Uterus (tissue), 4 donors: ENCODE measurements at places on chromosomes 5 and 9. TPM values are rescaled to one million over a fixed set of nuclear protein-coding genes. Genes with fewer than 3 reads are reported as not detected.

DNA sequence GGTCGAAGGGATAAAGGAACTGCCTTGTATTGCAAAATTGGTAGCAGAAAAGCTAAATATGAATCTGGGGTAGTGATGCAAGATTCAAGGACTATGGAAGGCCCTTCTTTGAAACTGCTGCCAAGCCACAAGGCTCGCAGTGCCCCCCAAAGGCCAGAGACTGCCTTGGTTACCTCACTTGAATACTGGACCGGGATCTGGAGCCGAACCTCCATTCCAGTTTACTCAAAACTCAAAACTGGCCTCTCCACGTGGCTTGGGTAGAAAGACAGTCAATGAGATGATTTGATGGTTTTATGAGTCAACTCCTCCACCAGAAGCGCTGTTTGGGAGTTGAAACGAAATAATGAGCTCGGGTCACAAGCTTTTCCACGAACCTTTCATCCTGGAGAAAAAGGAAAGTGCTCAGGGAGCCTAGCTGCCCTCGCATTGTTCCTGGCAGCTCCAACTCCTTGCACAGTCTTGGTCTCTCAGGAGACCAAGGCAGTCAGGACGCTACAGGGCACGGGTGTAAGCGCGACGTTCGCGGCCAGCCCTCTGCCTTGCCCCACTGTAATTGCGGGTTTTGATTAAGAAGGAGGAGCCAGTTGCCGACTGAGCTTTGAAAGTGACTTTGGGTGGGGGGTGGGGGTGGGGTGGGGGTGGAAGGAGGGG is 2.8 kb downstream of the ST8SIA4 start:
- peak overlapping the region; percentile 35 for H3K4me3 ChIP-seq
- no peaks in the 10 kb centered on the region for H3K36me3 ChIP-seq
- DNase-seq: peak; percentile 21
- H3K27me3 ChIP-seq: no peaks in the 10 kb centered on the region
- peak overlapping the region; percentile 61 for H3K27ac ChIP-seq

DNA sequence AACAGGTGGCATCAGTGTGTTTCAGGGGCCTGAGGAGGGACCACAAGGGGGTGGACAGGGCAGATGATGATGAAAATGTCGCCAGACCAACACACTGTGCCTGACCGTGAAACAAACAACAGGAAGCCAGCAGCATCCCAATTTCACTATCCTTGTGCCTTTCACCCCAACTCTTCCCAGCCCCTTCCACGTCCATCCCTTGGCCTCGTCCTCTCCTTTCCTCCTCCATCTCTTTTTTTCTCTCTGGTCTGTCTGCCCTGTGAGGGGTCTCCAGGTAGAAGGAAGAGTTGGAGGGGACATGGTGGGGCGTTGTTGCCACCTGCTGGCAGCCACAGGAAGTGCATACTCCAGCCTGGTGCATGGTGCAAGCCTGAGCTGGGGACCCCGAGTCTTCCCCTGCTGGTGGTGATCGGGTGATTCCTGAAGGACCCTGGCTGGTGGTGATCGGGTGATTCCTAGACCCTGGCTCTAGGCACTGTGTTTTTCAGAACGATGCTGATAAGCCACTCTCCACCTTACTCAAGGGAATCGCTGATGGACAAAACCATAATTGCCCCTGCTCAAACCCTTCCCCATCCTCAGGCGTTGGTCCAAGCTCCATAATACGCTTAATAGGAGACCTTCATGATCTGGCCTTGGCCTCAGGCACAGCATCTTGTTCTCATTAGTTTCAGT is 21.7 kb upstream of the NSD1 start:
- no peaks in the 10 kb centered on the region for H3K4me1 ChIP-seq
- H3K4me3 ChIP-seq: no peak overlapping the region
- H3K27me3 ChIP-seq: no peaks in the 10 kb centered on the region

DNA sequence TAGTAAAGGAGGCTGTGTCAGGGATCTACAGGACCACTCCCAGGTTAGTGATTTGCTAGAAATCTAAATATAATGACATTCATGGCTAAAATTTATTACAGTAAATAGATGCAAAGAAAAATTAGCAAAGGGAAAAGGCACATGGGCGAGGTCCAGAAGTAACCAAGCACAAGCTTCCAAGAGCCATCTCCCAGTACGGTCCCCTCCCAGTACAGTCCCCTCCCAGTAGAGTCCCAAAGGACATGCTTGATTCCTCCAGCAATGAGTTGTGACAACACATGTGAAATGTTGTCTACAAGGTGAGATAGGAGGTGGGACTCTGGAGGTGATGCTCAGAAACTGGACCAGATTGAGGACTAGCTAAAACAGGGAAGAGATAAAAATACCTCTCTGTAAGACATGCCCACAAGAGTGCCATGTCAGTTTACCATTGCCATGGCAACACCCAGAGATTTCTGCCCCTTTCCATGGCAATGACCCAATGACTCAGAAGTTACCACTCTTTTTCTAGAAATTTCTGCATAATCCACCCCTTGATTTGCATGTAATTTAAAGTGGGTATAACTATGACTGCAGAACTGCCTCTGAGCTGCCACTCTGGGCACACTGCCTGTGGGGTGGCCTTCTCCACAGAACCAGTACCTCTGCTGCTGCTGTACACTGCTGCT is 27.9 kb upstream of the CEMIP2 start:
- H3K4me3 ChIP-seq: no peak overlapping the region
- DNase-seq: no peak
- H3K27ac ChIP-seq: no peak overlapping the region
- H3K27me3 ChIP-seq: no peaks in the 10 kb centered on the region

- no peaks in the 10 kb centered on the region for H3K4me1 ChIP-seq
- H3K4me3 ChIP-seq: no peak overlapping the region
- DNase-seq: no peak
Measured at GRCh38 chr5:126884269-126884819, 107.4 kb downstream of the LMNB1 start.

DNA sequence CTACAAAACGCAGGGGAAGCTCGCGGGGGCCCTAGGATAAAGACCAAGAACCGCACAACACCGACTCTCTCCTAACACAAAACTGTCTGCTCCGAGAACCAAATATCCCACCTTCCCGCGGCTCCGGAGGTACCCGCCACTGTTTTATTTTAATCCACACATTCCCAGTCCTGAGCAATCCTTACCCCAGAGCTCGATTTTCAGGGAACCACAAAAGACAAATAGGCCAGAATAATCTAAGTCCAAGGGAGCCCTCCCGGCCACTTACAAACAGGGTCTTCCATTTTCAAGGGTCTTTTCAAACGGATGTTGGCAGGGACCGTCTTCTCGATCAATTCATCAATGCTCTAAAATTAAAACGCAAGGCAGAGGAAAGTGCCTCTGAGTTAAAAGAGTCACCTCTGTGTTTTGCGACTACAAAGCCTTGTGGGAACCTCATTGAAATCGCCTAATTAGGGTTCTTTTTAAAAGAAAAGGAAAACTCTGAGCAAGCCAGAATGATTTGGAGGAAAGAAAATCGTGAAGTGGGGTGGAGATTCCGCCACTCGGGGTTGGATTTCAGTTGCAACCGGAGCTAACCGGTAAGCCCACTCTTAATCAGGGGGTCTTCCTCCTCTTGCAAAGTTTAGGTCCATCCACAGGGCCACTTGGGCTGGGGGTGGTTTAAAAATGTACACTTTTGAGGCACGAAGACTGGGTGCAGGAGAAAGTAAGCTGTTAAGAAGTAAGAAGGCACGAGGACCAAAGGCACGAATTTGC is 1.0 kb downstream of the GLDC start:
- no peaks in the 10 kb centered on the region for H3K36me3 ChIP-seq
- H3K4me1 ChIP-seq: no peaks in the 10 kb centered on the region
- H3K27ac ChIP-seq: no peak overlapping the region

The SLC1A1 gene
- total RNA-seq: 14.1 TPM

- H3K27ac ChIP-seq: no peak overlapping the region
- no peak overlapping the region for H3K4me3 ChIP-seq
- H3K4me1 ChIP-seq: no peaks in the 10 kb centered on the region
- no peaks in the 10 kb centered on the region for H3K36me3 ChIP-seq
- no peak for DNase-seq
Measured at GRCh38 chr9:124594225-124594624, 87.0 kb upstream of the NR5A1 start.

DNA sequence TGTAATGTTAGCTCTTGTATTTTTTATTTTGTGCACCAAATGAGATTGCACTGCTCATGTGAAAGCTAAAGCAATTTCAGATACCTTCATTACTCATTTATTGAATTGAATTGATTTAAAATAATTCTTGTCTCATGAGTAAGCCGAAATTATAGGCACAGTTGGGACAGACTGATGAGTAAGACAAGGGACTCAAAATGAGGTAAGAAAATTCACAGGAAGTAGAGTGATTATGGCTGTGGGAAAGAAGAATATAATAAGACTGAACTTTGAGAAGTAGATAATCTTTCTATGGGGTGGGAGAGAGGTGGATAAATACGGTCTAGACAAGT is 51.1 kb downstream of the NUDT12 start:
- H3K4me1 ChIP-seq: no peaks in the 10 kb centered on the region
- no peaks in the 10 kb centered on the region for H3K36me3 ChIP-seq
- H3K27me3 ChIP-seq: no peaks in the 10 kb centered on the region
- no peak overlapping the region for H3K27ac ChIP-seq
- no peak for DNase-seq

GRCh38 chr5:124537107-124537506 is 209.3 kb downstream of the ZNF608 start:
- no peak overlapping the region for H3K4me3 ChIP-seq
- no peaks in the 10 kb centered on the region for H3K4me1 ChIP-seq
- no peaks in the 10 kb centered on the region for H3K27me3 ChIP-seq
- H3K27ac ChIP-seq: peak overlapping the region; percentile 19
- DNase-seq: no peak
- no peaks in the 10 kb centered on the region for H3K36me3 ChIP-seq

The PKD2L2 gene
- total RNA-seq: not detected

The ARHGEF37 gene
- total RNA-seq: 8.2 TPM

The SOHLH1 gene
- total RNA-seq: not detected

DNA sequence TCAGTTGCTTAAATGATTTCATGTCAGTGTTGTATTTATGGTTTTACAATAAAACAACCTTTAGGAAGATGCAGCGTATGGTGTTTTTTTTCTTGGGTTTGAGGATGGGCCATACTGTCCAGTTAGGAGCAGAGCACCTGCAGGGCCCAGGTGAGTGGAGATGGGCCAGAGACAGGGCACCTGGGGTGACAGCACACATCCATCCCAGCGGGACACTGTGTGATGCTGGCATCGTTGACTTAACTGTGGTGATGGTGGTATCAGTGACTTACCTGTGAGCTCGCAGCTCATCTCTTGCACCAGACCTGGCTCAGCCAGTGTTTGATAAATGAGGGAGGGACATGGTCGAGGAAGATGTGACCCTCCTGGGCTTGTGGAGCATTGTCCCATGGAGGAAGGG is 21.6 kb downstream of the AMBP start:
- H3K27me3 ChIP-seq: no peaks in the 10 kb centered on the region
- no peaks in the 10 kb centered on the region for H3K4me1 ChIP-seq
- no peak overlapping the region for H3K27ac ChIP-seq
- no peak for DNase-seq

GRCh38 chr9:135570456-135570855 is 8.9 kb downstream of the PAEP start:
- no peak overlapping the region for H3K4me3 ChIP-seq
- no peaks in the 10 kb centered on the region for H3K36me3 ChIP-seq
- DNase-seq: no peak

- H3K4me1 ChIP-seq: no peaks in the 10 kb centered on the region
- no peaks in the 10 kb centered on the region for H3K27me3 ChIP-seq
Measured at GRCh38 chr5:107997338-107997980, 326.7 kb upstream of the EFNA5 start.

GRCh38 chr5:56164376-56164775 is 68.8 kb downstream of the ANKRD55 start:
- H3K36me3 ChIP-seq: no peaks in the 10 kb centered on the region
- H3K27ac ChIP-seq: no peak overlapping the region
- H3K4me3 ChIP-seq: no peak overlapping the region
- no peaks in the 10 kb centered on the region for H3K27me3 ChIP-seq
- DNase-seq: no peak

DNA sequence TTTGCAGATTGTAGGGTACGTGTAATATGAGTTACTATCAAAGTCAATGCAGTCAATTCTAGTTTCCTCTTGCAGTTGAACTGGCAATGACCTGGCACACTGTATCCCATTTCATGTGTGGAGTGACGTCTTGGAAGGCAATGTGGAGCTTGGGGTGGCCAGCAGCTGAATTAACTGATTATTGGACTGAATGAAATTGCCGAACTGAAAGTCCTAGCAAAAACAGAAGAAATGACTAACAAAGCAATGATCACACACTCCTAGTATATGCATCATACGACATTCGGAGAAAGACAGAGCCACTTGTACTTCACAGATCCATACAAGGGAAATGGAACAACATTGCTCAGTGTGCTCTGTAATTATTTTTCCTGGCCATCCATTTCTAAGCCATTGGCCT is 259.1 kb upstream of the DAPK1 start:
- H3K36me3 ChIP-seq: no peaks in the 10 kb centered on the region
- no peaks in the 10 kb centered on the region for H3K27me3 ChIP-seq
- no peak overlapping the region for H3K4me3 ChIP-seq
- no peaks in the 10 kb centered on the region for H3K4me1 ChIP-seq
- no peak for DNase-seq
- H3K27ac ChIP-seq: no peak overlapping the region

DNA sequence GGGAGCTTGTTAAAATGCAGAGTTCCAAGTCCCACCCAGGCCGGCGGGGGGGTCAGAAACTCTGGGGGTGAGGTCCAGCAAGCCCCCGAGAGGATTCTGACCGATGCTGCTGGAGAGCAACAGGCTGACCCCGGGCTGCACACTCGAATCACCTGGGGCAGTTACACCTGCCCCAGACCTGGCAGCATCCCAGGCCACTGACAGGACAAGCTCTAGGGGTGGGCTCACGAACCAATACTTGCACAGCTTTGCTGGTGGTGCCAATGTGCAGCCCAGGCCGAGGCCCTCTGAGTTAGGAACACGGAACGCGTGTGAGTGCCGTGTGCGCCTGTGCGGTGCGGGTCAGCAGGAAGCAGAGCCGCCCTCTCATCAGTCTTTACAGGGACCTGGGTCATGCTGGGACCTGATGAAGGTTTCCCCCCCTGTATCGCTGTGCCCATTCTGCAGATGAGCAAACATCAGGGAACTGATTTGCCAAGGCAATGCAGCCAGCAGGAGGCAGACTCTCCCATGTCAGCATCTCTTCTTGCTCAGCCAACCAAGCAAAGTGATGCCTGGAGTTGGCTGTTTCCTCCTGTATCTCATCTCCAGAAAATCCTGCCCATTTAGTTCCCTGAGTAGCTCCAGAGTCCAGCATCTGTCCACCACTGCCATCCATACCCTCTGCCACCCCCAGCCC is 16.3 kb downstream of the FAM163B start:
- no peaks in the 10 kb centered on the region for H3K4me1 ChIP-seq
- no peaks in the 10 kb centered on the region for H3K36me3 ChIP-seq
- H3K27ac ChIP-seq: no peak overlapping the region
- no peak for DNase-seq
- H3K4me3 ChIP-seq: no peak overlapping the region
- no peaks in the 10 kb centered on the region for H3K27me3 ChIP-seq

DNA sequence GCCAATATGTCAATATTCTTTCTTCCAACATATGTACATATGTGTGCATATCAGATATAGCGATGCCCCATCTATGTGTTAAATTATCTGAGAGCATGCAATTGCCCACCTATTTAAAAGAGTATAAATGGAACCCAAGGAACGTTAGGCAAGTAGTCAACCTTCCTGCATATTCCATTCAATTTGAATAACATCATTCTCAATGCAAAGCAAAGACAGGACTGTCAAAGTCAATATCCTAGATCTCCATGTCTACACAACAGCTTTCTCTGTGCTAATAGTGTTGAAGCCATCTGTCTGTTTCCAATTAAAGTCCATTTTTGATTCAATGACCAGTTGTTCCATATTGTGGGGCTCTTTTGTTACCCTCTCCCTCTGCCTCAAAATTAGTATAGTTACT is 85.3 kb upstream of the COX7C start:
- no peak overlapping the region for H3K27ac ChIP-seq
- H3K4me3 ChIP-seq: no peak overlapping the region
- DNase-seq: no peak

The HEMGN gene
- total RNA-seq: not detected

The IL5 gene
- total RNA-seq: not detected
